ENCODE measurements at places on chromosomes 6 and 20.
A peak's percentile ranks its signal among the peaks of the same experiment; 100 is the strongest.

DNA sequence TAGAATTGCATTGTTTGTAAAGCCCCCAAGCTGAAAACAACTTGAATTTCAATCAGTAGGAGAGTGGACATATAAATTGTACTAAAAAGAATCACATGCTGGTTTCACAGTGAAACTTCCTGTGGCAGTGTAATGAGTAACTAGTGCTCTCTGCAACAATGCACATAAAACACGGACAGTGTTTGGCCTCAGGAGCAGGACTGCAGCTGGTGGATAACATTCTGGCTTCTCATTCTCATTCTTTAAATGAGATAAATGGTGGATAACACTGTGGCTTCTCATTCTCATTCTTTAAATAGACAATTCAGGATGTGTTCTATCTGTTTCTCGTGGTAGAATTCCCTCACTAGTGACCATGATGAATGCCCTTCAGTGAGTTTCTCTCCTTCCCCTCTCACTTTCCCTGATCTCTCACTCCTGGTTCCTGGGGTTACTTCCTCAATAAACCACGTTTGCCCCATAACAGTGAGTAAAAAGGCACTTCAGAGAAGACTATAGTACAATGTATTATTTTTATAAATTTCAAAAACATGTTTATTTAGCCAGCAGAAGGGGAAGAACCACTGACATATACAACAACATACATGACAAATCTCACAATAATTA is 59.9 kb downstream of the SLC22A2 start:
- DNase-seq: no peak
- H3K36me3 ChIP-seq: no peaks in the 10 kb centered on the region
- no peak overlapping the region for H3K27ac ChIP-seq
- H3K4me1 ChIP-seq: peaks cover 28% of the 10 kb centered on the region
- H3K4me3 ChIP-seq: no peak overlapping the region

DNA sequence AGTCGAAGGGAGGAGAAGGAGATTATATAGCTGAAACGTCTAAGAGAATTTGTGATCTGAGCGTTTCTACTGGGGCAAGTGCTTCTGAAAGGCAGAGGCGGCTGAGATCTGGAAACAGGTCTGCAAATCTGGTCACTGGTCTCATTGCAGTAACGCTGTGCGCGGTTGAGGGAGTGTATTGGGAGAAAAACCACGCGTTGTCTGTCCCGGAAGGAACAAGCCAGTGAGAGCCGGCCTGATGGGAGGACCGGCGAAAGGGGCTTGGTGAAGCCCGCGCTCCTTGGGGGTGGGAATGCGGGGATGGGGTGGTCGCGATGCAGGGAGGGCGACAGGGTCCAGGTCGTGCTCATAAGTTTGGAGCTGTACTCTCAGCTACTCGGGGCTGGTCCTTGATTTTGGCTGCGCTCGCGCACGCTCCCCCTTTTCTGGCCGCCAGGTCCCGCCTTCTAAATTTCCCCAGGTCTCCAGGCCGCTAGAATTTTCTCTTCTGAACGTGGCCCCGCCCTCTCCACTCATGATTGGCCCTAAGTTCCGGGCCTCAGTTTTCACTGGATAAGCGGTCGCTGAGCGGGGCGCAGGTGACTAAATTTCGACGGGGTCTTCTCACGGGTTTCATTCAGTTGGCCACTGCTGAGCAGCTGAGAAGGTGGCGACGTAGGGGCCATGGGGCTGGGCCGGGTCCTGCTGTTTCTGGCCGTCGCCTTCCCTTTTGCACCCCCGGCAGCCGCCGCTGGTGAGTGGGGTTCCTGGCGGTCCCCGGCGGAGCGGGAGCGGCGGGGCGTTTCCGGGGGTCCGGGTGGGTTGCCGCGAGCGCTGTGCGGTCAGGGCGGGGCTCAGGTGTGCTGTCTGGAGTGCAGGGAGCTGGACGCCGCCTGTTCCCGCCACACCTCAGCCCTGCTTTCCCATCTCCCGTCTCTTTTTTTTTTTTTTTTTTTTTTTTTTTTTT is at the start of gene MICB:
TSS of gene MICB (plus strand) at position 615 of the 946 bp plus-strand sequence. CDS start at position 664, 49 bp downstream.
- peak; percentile 69 for DNase-seq
- peak within 1 kb of the TSS; percentile 84 for H3K4me3 ChIP-seq
- H3K27me3 ChIP-seq: peaks cover 99% of the 10 kb centered on the region

GRCh38 chr20:38445381-38445796 is 10.3 kb upstream of the SNHG17 start:
- H3K27ac ChIP-seq: no peak overlapping the region
- H3K36me3 ChIP-seq: peaks cover 18% of the 10 kb centered on the region
- no peak for DNase-seq
- peak overlapping the region; percentile 35 for H3K4me3 ChIP-seq

DNA sequence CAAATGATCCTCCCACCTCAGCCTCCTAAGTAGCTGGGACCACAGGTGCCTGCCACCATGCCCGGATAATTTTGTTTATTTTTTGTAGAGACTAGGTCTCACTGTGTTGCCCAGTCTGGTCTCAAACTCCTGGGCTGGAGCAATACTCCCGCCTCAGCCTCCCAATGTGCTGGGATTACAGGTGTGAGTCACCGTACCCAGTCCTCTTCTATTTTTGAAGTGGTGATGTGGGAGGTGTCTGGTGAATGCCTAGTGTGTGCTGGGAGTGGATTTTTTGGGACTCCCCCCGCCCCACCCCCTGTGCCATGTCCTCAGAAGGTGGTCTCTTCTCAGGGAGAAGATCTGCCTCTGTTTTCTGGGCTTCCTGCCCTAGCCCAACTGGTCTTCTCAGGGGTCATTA is 47.9 kb upstream of the CLDN20 start:
- H3K36me3 ChIP-seq: peaks cover 12% of the 10 kb centered on the region
- H3K4me3 ChIP-seq: no peak overlapping the region
- peaks cover 3% of the 10 kb centered on the region for H3K27me3 ChIP-seq
- no peak for DNase-seq
- H3K4me1 ChIP-seq: peaks cover 24% of the 10 kb centered on the region
- no peak overlapping the region for H3K27ac ChIP-seq

- peaks cover 3% of the 10 kb centered on the region for H3K36me3 ChIP-seq
- peaks cover 6% of the 10 kb centered on the region for H3K27me3 ChIP-seq
- no peak overlapping the region for H3K4me3 ChIP-seq
- H3K4me1 ChIP-seq: peaks cover 17% of the 10 kb centered on the region
These were observed 146.9 kb upstream of the CITED2 start for GRCh38 chr6:139521338-139521737.

- H3K27me3 ChIP-seq: no peaks in the 10 kb centered on the region
- DNase-seq: no peak
- H3K36me3 ChIP-seq: no peaks in the 10 kb centered on the region
- H3K4me3 ChIP-seq: no peak overlapping the region
These were observed 457.9 kb downstream of the HDGFL1 start for GRCh38 chr6:23027281-23027680.

DNA sequence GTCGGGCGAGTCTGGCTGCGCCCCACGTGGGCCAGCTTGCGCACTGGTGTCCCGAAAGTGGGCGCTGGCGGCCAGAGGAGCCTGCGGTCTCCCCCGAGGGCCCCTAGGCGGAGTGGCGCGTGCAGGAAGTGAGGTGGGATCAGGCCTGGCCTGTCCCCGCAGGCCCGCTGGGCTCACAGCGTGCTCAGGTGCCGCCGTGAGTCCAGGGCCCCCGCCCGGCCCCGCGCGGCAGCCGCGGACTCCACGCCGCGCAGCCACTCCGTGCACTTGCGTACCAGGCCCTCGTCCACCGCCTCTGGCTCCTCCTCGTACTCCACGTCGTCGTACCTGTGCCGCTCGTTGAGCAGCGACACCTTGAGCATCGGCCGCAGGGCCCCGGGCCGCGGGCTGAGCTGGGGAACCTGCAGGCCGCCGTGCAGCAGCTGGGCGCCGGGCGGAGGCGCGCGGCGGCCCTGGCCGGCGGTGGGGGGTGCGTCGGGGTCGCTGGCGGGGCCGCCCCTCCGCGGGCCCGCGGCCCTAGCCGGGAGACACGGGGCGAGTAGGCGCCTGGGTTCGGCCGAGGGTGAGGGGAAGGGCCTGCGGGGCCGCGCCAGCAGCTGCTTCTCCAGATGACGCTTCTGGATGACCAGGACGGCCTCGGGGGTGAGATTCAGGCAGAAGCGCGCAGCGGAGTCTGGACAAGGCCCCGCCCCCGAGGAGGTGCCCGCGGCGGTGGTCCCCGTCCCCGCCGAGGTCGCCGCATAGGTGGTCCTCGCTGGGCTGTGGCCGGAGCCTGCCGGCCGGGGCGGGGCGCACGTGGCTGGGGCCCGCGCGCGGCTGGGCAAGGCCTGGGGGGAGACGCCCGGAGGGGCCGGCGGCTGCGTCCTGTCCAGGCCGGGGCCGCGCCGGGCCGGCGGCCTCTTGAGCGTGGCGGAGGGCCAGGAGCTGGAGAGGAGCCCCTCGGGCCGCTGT is 835 bp downstream of the PRR18 start:
- no peak overlapping the region for H3K27ac ChIP-seq
- no peaks in the 10 kb centered on the region for H3K4me1 ChIP-seq
- peaks cover 88% of the 10 kb centered on the region for H3K27me3 ChIP-seq
- DNase-seq: peak; percentile 80

DNA sequence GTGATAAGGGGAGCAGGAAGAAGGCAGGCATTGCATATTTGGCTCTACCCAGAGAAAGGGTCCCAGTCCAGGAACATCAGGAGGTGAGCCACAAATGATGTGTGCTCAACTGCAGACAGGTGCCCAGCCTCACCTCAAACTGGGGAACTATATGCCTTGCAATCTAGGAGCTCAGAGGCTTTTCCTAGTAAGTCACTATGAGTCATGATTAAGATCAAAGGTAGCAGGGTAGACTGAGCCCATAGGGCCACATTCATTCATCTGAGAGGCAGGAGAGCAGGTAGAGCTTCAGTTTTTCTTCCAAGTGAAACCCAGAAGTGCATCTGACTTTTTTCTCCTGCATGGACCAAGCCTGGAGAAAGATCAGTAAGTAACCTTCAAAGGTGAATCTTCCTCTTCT is 31.3 kb downstream of the MARCKS start:
- H3K27me3 ChIP-seq: no peaks in the 10 kb centered on the region
- no peak overlapping the region for H3K4me3 ChIP-seq
- peaks cover 2% of the 10 kb centered on the region for H3K4me1 ChIP-seq
- H3K27ac ChIP-seq: no peak overlapping the region
- no peak for DNase-seq
- H3K36me3 ChIP-seq: peaks cover 14% of the 10 kb centered on the region
